ENCODE measurements at places on chromosomes 11 and 22. TPM values are rescaled to one million over a fixed set of nuclear protein-coding genes. Genes with fewer than 3 reads are reported as not detected.

MN1 gene
- 7.7 TPM for total RNA-seq

DNA sequence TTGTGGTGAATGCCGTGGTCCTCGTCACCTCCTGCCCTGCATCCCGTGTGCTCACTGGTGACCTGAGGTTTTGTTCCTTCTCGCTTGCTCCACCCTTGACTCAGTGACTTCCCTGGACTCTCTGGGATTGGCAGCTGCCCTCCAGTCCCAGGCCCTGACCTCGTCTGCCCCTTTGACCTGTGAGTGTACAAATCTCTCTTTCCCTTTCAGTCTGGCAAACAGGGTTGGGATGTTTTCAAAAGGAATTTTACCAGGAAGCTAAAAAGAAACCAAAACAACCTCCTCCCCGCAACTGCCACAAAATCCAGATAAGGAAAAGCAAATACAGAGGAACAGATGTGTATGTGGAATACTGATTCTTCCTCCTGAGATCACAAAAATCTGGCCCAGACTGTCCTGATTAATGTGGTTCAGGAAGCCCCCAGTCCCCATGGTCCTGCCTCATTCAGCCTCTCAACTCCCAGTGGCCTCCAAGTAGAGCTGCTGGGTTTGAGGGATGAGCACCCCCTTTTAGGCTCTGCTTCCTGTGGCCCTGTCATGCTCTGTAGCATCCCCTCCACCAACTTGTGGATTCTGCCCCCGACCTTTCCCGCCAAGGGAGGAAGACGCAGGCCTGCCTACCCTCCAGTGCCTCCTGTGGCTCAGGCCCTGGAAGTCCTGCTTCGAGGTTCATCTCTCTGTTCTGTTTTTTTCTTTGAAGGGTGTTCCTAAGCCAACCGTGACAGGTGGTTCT lies 15.2 kb downstream of the ROBO4 start:
- no peak for DNase-seq

- no peak for DNase-seq
Measured at GRCh38 chr11:128731041-128731663, 37.3 kb downstream of the FLI1 start.

- no peak for DNase-seq
Measured at GRCh38 chr11:57801183-57801485, 39.5 kb downstream of the CTNND1 start.

DNA sequence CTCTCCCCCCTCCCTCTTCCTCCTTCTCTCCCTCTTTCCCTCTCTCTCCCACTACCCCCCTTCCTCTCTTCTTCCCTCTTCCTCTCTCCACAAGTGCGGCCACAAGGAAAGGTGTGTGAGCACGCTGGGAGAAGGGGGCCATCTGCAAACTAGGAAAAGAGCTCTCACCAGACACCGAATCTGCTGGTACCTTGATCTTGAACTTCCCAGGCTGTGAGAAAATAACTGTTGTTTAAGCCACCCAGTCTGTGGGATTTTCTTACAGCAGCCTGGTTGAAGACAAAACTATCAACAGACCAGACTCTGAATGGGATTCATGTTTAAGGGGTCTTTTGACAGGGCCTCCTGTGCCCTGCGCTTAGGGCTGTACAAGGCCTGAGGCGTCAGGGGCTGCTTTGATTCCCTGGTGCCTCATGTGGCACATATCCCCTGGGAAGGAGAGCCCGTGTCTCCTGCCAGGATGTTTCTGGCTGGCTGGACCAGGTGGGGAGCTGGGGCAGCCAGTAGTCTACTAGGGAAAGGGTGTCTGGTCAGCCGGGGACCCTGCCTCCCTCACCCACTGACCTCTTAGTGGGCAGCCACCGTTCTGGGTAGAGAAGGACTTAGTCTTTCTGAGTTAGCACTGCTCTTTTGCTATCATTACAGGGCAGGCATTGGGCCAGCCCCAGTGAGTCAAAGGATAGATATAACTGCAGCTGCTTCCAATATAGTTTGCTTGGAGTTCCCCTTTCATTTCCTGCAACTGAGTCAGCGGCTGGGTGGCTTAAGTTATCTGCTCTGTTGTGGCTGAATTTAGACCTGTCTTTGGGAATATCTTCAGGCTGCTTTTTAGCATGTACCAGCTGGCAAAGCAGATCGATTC lies 6.2 kb downstream of the PANX1 start:
- peak; percentile 73 for DNase-seq

- no peak for DNase-seq
Measured at GRCh38 chr11:19432370-19433061, 191.8 kb upstream of the E2F8 start.

DNA sequence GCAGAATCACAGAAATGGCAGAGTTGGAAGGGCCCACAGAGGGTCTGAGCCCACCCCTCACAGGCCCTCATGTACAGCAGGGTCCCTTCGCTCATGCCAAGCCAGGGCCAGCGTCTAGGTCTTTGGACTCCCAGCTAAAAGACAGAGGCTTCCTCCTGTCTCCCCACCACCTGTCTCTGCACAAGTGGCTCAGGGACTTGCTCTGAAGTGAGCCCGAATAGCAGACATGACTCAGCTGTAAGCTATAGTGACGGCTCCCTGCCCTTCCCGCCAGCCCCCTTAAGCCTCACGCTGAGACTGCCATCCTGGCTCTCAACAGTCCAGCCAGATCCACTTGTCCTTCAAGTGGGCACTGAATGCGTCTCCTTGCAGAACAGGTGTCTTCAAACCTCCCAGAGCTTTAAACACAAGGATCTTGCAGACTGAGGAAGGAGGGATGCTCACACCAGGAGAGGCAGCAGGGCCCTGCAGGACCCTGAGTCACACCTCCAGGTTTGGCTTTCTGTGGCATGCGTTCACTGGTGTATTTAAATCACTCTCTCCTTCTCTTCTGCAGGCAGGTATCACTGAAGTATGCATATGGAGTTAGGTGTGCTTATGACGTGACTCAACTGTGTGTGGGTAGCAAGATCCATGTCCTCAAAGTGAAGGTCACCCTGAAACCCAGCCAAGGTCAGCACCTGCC lies 154.9 kb downstream of the CACNA1I start:
- no peak for DNase-seq

All from left ventricle myocardium inferior (tissue), 1 donor.